ENCODE measurements at places on chromosomes 5 and 9. TPM values are rescaled to one million over a fixed set of nuclear protein-coding genes. Genes with fewer than 3 reads are reported as not detected.

DNA sequence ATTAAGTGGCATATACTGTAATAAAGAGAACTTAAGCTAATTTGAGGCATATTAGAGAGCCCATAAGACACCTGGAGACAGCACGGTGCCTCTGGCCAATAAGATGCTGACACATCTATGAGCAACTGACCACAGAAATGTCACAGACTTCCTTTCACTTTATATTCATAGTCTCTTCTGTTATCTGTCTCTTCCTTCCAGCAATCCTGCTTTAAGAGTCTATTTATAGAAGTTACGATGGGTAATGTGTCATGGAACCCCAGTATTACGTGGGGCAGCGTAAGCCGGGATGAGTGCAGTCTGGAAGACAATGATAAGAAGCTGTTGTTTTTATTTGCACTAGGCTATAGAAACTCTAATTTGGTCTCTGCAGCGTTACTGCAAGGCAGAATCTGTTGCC lies 136.8 kb downstream of the CFAP90 start:
- no peak for DNase-seq

DNA sequence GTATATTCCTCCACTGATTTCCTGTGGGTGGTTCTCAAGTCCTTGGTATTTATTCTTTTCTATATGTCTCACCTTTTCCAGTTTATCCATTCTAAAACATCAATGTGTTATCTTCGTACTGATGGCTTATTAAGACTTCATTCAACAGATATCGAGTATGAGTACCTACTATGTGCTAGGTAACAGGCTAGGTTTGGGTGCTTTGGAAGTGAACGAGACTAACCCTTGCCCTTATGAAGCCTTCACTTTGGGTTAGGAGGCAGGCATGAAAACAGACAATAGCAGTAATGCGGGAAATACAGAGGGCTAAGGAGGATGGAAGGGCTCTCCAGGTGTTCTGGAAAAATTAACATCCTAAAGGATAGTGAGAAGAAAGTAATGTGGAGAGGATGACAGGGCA lies 53.4 kb downstream of the AQP7 start:
- no peak for DNase-seq

GRCh38 chr9:89803403-89803802 lies 198.6 kb downstream of the GADD45G start:
- DNase-seq, result no peak

DNA sequence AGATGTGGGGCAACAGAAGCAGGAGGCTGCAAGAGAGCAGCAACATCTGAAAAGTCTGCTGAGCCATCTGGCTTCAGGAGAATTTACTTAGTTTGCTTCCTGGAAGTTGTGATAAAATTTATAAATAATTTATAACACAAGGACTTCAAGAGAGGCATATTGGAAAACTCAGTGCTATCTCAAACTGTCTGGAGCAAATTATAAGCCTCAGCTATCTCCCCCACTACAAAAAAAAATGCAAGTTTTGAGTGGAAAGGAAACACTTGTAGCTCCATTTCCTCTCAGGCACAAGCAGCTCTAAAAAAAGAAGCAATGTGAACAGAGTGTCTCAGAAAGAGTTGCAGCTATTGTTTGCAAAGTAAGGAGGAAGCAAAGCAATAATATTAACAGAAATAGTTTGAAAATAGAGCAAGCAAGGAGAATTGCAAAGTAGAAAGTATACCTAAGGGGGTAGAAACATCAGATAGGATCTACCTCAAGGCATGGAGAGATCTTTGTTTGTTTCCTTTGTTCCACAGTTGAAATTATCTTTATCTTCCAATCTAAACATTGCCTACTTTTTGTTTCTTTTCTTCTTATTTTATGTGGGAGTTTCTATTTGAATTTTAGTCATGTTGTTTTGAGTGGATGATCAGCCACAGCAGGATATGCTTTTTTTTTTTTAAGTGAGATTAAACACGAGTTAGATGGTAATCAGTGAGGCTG lies 55.9 kb upstream of the IL6ST start:
- no peak for DNase-seq

- no peak for DNase-seq
These were observed 142.2 kb downstream of the CAMK4 start for GRCh38 chr5:111366388-111366787.

- no peak for DNase-seq
These were observed 24.4 kb downstream of the LMNB1 start for GRCh38 chr5:126801174-126801991.

- no peak for DNase-seq
These were observed 272.8 kb downstream of the TAF11L14 start for GRCh38 chr5:17907094-17907493.

GRCh38 chr9:30943446-30944224 lies 1440.8 kb upstream of the ACO1 start:
- DNase-seq, result no peak

DNA sequence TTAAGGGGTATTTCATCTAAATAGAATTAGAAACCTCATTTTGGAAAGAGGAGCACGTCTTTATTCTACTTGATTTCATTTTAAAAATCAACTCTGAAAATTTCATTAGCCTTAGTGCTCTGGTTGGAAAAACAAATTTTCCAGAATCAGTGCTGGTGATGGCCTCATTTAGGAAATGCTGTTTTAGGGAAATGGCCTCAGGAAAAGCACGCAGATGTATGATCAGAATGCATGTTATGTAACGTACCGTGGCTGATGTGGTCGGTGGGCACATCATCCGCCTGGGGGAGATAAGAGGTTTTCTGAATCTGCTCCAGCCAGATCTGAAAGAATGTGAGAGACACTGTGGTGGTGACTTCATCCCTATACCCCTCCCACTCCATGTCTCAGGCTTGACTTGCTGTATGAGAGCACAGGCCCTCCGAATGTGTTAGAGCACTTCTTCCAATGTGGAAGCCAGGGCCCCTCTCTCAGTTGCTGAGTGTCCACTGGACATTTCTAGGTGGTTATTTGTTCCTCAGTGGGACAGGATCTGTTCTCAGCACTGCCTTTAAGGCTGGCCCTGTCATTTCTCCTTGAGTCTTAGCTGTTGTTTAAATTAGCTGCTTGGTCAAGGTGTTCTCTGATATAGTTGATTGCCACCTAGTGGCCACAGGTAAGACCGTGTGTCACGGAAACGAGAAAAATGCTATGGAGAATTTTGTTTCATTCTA lies 96.5 kb downstream of the ARHGAP26 start:
- DNase-seq, result peak; percentile 54

- DNase-seq, result peak; percentile 44
These were observed 27.5 kb downstream of the ERP44 start for GRCh38 chr9:100071271-100071670.

DNA sequence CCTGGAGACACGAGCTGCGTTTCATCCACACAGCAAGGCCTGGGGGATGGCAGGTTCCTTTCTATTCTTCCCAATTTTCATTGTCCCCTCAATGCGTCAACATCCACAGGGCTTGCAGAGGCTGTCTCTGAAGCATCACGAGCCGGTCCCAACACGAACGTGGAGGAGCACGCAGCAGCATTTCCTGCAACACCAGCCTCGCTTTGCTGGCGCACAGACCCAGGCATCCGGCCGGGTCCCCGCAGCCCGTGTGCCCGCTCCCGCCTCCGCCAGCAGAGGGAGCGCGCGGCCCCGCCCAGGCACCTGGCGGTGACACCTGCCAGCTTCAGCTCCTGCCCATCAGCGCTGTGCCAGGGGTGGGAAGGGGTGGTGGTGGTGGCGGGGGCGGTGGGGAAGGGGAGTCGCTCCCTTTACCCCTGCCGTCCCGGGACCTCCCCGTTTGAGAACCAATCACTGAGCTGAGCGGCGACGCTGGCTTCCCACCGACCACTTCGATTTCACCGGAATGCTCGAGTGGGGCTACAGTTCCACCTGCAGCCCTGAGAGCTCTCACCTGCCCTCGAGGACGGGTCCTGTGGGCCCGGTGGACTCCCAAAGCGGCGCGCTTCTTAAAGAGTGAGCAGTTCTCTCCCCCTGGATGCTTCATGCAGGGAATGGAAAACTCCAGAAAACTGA lies 464.5 kb downstream of the ICE1 start:
- no peak for DNase-seq

DNA sequence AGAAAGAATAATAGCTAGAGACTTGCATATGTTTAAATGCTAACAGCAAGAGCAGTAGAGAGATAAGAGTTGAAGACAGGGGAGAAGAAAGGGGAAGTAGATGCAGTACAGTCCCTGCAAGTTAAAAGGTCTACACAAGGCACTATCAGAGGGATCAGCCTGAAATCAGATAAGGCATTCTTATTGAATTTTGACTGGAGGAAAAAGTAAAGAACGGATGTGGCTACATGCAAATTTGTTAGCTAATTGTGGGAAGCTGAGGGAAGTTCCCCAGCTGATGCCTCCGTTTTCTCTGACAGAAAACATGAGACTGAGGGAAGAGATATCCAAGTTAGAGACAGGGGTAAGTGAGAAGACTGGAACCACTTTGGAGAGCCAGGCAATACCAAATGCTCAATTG lies 12.9 kb upstream of the RHOBTB3 start:
- no peak for DNase-seq

- no peak for DNase-seq
These were observed 1227.2 kb upstream of the WWC1 start for GRCh38 chr5:167064198-167064776.

DNA sequence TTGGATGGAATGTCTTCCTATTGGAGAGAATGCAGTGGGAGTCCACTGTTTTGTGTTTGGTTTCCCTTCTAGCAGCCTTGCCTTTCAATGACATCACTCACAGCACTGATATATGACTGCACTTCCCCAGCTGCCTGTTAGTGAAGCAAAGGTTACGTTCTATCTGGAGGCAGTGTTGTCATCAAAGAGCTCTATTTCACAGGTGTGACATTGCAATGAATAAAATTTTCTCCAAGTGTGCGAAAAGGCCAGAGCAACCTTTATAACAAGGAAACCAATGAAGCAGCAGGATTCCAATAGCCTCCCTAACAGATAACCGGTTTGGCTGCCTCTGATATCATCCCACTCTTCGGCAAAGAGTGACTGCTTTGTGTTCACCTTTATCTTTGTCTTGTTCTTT lies 523.5 kb upstream of the ZNF608 start:
- DNase-seq, result no peak

- no peak for DNase-seq
These were observed 50.5 kb downstream of the HACD4 start for GRCh38 chr9:20980832-20981455.

GRCh38 chr5:28855626-28856025 lies 1817.2 kb upstream of the CDH9 start:
- DNase-seq, result no peak

- DNase-seq, result no peak
These were observed 11.1 kb upstream of the ORM1 start for GRCh38 chr9:114311571-114312512.

GRCh38 chr9:71819115-71819739 lies 50.9 kb upstream of the CEMIP2 start:
- peak; percentile 40 for DNase-seq

DNA sequence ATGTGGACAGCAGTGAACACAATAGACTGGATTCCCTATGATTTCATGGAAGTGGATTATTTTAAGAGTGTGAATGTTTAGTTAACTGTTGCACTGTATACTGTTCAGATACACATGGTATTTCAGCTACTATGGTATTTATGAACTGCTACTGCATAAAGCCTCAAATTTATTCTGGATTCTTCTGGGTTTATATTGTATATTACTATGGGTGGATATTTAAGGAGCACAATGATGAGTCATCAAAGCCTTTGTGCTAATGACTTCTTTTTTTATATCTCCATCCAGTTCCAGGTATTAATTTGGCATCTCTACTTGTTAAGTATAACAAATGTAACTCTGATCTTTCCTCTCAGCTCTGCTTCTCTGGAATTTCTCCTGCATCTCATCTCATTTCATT lies 6.8 kb downstream of the KDM4C start:
- DNase-seq, result no peak

DNA sequence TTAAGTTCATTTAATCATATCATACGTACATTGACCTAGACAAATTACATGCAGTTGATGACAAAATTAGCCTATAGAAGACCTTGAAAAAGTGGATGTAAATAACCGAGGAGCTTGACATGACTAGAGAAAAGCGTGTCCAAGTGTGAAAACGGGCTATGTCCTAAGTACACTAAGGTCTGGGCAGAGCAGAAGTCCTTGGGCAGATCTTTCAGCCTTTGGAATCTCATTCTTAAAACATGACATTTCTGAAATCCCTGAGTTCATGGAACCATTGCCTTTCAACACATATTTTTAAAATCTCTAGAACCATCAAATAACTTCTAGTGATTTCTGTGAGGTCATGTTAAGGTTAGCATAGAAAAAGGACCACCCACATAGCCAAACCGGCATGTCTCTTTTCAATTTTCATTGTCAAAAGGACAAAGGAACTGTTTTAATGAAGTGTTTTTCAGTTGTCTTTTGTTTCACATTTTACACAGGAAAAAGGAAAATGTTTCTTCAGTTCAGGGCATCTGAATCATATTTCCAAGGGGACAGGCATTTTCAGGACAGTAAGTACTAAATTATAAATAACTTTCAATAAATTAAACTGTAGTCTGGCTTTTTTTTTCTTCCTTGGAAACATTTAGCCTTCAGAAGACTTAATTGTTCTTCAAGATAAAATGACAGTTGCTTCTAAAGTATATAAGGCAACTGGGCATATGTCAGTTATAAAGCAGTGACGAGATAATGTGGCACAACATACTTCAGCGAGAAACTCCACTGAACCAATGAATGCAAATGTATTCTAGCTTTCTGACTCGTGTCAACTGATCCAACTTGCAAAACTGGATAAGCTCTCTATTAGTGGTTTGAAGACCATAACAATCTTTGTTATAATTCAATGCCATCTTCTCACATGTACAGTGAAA lies 416.8 kb downstream of the NFIB start:
- DNase-seq, result no peak

DNA sequence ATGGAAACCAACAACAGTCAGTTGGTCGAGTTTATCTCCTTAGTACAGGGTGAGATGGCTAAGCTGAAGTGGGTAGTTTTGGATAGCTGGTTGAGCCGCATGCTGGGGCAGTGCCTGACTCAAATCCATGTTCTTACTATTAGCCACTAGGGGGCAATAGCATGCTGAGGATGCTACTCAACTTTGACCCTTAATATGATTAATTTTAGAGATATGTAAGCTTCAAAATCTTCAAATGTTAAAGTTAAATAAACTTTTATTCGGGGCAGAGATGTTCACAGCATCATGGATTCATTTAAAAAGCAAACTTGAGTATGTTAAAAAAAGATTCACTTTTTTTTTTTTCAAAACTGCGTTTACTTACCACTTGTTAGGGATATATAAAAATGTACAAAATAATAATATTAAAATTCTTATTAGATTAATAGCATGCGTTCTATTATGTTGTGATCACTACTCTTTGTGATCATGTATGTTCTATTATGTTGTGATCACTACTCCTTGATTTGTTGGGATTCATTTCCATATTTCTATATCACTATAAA lies 57.0 kb downstream of the C9orf153 start:
- peak; percentile 8 for DNase-seq

Gene STC2
- 5.3 TPM for polyA plus RNA-seq

Gene PRRT1B
- polyA plus RNA-seq, result not detected

Gene DHFR
- 21.7 TPM for polyA plus RNA-seq

Gene INSL4
- polyA plus RNA-seq, result not detected

Gene CTXN3
- polyA plus RNA-seq, result 1.2 TPM

Gene TAF11L12
- polyA plus RNA-seq, result not detected

Gene HINT2
- 30.4 TPM for polyA plus RNA-seq

Gene RAB14
- 51.7 TPM for polyA plus RNA-seq

Gene BHMT
- polyA plus RNA-seq, result not detected

Gene C6
- polyA plus RNA-seq, result 0.19 TPM

Gene PDE6A
- polyA plus RNA-seq, result 0.09 TPM

Gene PIP5K1B
- polyA plus RNA-seq, result 1.7 TPM

Gene KCNV2
- polyA plus RNA-seq, result 0.12 TPM
